Activated naive CD4-positive, alpha-beta T cell treated with anti-CD3 and anti-CD28 coated beads, Interleukin-2, amount 50 U/mL, for 72 hours (primary cell): ENCODE measurements at places on chromosomes 3 and 15.

- no peak for DNase-seq
These were observed 75.9 kb upstream of the RPL35A start for GRCh38 chr3:197874064-197874463.

GRCh38 chr15:47688573-47689086 lies 28.7 kb upstream of the SEMA6D start:
- DNase-seq, result no peak

DNA sequence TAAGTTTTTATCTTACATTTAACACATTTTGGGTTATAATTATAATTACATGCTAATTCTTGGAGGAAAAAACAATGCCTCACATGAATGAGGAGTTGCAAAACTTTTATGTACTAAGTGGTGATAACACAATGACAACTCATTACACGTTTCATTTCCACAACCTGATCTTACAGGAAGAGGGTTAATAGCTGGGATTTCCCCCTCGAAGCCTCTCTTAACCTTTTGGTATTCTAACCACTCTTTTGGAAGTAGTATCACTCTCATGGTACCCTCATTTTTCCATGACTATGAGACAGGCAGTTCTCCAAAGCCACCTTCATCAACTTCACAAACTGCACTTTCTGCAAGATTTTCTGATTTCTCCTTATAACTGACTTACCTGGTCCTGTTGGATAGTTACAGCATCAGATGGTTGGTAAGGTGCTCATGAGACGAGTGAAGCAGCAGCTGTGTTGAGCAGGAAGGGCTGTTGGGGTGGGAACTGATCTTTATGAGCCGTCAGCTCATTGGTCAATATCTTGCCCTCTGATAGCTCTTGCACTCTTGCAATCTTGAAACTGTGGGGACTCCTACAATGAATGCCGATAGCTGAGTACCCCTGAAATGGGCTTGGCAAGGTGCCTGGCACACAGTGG lies 41.6 kb downstream of the ACAN start:
- no peak for DNase-seq

DNA sequence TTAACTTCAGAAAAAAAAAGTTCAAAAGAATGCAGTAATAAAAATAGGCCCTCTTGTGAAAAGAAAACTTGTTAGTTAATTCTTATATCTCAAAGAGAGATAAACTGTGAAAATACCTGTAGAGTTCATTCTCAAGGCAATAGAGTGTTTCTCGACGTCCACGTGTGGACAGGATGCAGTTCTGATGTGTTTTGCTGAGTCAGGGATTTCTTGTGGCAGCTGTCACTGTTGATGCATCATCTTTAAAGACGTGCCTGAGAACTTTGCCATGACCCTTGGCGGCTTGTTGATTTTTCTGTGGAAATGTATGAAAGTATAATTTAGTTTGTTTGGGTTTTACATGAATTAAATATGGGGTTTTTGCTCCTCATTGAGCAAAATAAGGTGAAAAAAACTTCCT lies 702.2 kb downstream of the NLGN1 start:
- DNase-seq, result no peak

DNA sequence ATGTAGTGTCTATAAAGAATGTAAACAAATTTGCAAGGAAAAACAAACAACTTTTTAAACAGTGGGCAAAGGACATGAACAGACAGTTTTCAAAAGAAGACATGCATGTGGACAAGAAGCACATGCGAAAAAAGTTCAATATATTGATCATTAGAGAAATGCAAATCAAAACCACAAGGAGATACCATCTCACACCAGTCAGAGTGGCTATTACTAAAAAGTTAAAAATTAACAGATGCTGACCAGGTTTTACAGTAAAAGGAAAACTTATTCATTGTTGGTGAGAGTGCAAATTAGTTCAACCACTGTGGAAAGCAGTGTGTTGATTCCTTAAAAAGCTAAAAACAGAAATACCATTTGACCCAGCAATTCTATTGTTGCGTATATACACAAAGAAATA lies 47.1 kb upstream of the LSAMP start:
- DNase-seq, result no peak

DNA sequence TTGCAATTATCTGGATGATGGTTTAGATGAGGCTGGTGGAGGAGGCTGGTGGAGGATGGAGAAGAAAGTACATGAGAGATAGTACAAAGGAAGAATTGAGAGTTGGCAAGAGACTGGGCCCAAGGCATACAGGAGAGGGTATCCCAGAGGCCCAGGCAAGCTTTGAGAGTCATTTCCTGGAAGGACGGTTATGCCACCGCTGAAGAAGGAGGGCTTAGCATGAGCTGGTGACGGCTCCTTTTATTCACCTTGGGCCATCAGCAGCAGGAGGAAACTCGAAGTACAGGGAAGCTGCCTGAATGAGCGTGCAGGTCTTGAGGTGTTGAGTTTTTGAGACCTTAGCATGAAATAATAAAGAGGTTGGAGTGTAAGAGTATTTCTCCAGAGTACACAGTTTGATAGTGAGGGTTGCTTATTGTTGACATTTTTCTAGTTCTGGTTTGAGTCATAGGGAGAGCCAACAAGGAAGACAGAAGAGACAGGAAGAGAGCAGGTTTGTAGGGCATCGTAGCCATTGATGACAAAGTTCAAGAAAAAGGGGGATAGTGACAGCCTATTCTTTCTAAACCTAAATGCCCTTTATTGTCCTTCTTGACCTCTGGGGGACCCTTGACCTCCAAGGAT lies 13.8 kb downstream of the THSD4 start:
- no peak for DNase-seq

DNA sequence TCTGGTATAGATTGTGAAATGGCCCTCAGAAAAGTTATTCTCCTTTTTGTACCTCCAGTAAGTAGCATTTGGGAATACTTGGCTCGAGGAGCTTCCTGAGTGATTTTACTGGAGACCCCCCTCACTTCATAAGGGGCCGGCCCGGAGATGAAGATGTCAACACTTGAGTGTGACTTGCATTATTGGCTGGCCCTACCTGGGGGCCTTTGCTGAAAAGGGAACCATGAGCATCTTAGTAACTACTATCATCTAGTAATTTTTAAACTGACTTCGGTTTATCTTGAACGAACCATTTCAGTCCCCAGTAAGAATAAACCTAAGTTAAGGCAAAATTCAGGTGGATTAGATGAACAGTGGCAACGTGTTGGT lies 1.3 kb downstream of the FAIM start:
- DNase-seq, result no peak

DNA sequence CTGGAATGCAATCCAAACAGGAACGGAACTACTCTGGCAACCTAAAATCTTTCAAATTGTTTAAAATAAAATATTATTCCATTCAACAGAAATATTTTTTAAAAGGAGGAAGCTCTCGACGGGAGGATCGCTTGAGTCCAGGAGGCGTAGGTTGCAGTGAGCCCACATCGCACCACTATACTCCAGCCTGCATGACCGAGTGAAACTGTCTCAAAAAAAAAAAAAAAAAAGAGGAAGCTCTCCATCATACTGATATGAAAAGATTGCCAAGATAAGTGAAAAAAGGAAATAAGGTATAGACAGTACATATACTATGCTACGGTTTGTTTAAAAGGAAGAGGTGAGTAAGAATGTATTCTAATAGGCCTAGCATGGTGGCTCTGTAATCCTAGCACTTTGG lies 3.6 kb downstream of the RAD18 start:
- no peak for DNase-seq

DNA sequence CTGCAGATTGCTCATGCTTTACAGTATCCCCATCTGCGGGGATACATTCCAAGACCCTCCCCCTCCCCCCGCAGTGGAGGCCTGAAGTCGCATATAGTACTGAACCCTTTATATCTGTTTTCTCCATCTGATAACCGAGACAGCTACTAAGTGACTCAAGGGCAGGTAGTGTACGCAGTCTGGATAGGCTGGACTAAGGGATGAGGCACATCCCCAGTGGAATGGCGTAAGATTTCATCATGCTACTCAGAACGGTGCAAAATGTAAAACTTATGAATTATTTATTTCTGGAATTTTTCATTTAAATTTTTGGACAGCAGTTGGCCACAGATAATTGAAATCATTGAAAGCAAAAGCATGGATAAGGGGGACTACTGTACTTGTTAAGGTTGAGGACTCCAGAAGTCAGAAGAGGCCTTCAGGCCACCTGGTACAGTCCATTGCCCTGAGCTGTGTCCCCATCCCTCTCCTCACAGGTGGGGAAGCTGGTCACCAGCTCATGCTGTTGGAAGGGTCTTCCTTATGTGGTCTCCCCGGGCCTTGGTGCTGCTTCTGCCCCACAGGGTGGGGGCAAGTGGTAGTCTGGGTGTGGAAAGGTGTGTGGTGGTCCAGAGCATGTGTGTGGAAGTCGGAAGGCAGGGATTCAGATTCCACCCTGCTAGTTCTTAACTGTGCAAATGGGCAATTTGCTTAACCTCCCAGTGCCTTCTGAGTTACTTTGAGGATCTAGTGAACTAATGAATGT lies 72.0 kb downstream of the HCN4 start:
- DNase-seq, result no peak

- DNase-seq, result no peak
These were observed 91.9 kb downstream of the NAALADL2 start for GRCh38 chr3:174951034-174951433.

DNA sequence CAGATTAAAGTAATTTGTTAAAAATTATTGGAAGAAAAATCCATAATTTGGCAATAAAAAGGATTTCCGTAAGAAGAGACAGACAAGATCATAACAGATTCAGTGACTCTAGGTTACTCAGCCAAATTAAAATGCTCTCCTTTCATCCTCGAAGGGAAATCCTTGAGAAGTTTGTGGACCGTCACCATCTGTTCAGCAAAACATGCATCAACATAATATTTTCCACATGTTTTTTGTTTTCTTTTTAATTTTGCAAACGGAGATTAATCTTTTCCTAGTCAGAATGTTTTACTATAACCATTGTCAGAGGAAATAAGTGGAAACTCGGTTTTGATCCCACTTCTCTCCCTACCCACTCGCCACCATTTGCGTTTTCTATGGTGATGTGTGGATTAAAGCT lies 128.3 kb downstream of the TMCO5A start:
- DNase-seq, result no peak

DNA sequence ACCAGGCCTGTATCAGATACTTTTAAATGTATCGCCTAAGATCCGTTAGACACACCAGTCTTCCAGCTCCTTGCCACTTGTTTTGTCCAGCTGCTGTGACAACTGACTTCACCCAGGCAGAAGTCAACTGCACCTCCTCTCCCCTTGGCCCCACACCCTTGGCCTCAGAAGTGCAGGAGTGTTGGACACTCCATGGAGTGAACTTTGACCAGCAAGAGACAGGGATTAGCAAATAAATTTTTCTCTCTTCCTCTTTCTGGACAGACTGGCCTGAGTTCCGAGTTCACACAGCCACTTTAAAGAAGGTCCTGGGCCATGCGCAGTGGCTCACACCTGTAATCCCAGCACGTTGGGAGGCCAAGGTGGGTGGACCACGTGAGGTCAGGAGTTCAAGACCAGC lies 2.9 kb upstream of the CLN6 start:
- no peak for DNase-seq

DNA sequence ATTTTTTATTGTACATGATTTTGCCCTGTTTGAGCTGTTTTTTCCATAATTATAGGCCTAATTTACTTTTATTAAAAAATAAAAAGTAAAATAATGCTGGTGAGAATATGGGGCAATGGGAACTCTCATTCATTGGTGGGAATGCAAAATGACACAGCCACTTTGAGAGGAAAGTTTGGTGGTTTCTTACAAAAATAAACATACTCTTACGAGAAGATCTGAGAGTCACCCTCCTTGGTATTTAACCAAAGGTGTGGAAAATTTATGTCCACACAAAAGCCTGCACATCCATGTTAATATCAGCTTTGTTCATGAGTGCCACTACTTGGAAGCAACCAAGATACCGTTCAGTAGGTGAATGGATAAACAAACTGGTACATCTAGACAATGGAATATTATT lies 9.8 kb downstream of the MUC13 start:
- no peak for DNase-seq

GRCh38 chr3:23038471-23038870 lies 164.7 kb upstream of the UBE2E2 start:
- no peak for DNase-seq

GRCh38 chr3:179949412-179949811 lies 87.3 kb downstream of the PEX5L start:
- DNase-seq, result no peak

GRCh38 chr3:56410576-56410975 lies 57.7 kb downstream of the ERC2 start:
- DNase-seq, result no peak

GRCh38 chr3:154152741-154153140 lies 31.6 kb downstream of the ARHGEF26 start:
- no peak for DNase-seq

GRCh38 chr15:58287891-58288290 lies 143.9 kb upstream of the LIPC start:
- DNase-seq, result no peak

- DNase-seq, result no peak
These were observed 28.1 kb upstream of the PLSCR4 start for GRCh38 chr3:146279013-146279412.

DNA sequence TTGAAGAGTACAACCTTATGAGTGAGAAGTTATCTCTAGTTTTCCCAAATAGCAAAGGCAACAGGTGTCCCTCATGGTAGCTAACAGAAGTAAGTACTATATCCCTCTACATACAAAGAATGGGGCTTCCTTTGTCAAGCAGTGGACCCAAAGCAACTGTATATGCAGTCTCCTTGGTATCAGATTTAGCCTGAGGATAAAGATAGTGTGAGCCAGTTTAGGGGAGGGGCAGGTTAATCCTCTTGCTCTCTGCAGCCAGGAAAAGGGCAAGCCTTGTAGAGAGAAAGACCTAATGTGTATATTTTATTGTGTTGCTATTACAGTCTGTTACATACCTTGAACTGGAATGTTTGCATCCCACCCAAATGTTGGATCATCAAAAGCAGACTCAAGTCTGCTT lies 117.9 kb upstream of the COL8A1 start:
- no peak for DNase-seq

GRCh38 chr15:85515212-85515611 lies 134.8 kb downstream of the AKAP13 start:
- DNase-seq, result no peak
